ENCODE measurements at places on chromosomes 16 and 17.

DNA sequence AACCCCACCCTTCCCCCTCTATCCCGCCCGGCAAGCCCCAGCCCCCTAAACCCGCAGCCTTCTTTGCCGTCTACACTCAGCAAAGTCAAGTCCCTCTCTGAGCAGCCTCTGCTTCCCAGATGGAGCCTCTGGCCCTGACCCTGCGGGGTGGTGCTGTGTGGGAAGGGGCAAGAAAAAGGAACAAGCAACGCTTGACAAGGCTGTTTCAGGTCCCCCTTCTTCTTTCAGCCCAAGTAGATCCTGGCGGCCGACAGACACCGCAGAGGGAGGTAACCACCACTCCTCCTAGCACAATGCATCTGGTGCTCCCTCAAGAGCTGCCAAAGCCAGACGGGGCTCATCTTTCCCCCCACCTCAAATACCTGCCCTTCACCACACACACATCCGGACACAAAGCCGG is 178.3 kb downstream of the ENGASE start:
- DNase-seq = no peak

DNA sequence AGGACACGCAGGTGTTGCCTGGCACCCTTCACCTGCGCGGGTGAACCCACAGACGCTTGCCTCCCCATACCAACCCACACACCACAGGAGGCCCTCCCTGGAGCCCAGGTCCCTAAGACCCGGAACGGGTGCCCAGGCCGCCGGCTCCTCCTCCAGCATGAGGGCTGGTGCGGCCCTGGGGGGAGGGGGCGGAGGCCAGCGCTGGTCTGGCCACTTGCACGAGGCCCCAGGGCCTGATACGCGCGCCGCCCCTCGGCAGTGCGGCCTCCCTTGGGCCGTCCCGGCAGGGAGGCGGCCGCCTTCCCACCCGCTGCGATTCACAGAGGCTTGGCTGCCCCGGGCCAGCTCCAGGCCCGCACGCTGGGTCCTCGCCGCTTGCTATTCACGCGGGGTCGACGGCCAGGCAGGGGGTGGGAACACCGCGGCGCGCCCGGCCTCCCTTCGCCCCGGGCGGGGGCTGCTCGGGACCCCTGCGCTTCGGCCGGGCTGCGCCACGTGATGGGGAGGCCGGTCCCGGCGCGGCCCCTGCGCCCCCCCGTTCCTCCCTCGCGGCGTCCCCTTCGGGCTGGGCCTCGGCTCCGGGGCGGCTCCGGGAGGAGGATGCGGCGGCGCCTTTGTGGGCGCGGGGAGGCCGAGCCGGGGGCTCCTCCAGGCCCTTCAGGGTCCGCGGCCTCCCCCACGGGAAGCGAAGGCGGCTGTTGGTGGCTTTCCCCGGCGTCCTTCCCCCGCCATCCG is 685 bp downstream of the FASN start:
- DNase-seq = no peak

DNA sequence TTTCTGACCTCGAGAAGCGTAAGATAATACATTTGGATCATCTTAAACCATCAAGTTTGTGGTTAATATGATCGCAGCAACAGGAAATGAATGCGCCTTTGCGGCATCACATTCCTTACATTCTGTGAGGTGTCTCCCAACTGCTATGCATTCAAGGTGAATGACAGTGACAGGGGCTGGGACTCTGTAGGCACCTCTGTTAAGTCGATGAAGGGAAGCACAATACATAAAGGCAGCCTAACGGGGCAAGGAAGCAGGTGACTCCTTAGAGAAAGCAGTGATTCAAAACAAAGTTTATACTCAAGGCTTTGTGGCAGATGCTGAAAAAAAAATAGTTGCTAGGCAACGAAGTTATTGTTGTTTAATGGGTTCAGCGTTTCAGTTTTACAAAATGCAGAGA is 21.6 kb upstream of the EVPL start:
- no peak for DNase-seq

DNA sequence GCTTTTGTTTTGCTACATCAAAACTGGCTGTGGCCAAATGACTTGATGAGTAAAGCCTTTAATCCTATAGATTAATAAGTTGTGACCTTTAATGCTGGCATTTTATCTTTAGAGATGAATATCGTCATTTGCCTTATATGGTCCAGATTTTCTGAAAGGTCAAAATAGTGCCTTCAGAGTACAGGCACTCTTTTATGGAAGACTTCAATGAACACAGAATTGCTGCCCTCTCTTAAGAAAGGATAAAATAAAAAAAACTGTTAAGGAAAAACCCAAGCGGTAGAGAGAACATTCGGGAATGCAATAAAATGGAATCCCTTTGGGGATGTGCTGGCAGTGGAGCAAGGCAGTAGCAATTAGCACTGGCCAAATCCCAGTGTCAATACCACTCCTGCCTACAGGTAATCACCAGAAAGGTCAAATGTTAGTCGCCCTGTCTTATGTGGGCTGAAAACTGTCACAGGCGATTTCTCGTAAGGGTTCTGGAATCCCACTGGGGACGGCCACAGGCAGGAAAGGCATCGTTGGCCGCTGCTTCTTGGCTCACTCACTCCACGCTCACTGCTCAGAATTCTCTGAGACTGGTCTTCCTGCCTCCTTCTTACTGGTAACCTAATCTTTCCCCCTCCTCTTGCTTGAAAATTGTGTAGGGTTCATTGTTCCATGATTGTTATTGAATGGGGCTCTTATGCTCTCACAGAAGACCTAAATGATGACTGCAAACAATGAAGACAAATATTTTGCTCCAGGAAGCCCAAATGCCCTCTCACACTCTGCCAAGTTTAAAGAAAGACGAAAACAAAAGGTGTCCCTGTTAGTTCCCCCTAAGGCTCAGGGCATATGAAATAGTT is 45.4 kb upstream of the HSBP1 start:
- no peak for DNase-seq

DNA sequence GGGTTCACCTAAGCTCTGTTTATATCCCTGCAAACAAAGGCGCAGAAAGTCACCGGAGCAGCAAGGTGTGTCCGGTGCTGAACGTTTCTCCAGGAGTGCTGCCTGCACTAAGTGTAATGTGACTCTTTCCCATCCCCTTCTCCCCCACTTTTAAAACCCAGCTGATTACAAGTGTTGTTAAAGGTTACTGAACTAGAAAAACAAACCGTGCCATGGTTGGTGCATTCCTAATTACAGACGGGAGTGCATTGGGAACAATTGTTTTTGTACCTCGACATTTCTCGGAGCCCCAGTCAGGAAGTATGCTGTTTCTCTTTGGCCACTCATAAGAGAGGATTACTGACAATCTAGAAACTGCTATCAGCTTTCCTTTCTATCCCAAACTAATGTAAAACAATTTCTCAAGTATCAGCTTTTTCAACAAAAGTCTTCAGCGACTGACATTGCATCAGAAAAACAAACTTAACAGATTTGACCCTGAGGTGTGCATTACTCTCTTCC is 441.0 kb upstream of the SALL1 start:
- DNase-seq = no peak

GRCh38 chr16:51062039-51062438 is 89.0 kb downstream of the SALL1 start:
- peak; percentile 13 for DNase-seq

DNA sequence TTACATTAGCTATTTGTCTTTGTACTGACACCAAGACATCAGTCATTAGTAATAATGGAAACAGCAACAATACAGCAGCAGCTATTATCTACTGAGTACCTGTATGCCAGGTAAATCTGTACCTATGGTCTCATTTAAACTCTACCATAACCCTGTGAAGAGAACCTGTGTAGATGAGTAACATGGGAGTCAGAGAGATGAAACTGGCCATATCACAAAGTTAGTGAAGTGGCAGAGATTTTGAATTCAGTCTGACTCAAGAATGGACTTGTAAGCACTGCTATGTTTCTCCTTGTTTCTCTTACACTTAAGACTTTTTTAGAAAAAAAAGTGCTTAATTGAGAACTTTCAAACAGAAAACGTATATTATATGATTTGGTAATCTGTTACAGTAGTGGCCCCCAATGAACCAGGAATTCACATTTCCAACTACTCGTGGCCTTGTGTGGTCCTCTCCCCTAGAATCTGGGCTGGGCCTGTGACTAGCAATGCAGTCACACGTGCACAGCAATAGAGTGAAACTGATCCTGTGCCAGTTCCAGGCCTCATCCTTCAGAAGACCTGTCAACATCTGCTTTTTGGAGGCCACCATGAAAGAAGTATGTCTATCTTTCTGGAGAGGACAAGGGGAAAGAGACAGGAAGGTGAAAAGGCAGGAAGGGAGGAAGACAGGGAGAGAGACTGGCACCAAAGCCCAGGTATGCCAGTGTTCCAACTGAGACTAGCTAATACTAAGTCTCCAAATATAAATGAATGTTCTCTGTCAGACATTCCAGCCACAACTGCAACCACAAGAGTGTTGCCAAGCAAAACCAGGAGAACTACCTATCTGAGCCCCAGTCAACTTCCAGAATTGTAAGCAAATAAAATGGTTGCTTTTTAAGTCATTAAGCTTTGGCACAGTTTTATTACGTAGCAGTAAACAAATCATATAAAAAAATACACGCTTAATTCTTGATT is 12.0 kb downstream of the CRLF3 start:
- DNase-seq = peak; percentile 50

DNA sequence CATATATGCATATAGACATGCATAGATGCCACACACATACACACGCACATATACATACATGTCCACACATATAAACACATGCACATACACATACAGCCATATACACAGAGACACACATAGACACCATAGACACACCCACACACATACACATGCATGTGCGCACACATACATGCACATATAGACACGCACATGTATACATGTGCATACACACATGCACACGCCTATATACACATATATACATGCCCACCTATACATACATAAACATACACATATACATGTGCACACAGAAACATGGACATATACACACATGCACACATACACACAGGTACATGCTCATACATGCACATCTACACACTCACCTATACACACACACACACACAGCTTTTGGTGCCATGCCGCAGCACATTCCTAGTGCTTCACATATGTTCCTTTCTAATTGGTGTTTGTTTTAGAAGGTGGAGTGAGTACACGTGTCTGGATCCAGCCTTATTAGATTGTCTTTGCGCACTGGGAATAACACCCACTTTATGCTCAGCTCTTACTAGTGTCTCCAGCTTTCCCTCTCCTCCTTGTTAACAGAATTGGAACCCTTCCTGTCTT is 198.0 kb downstream of the RPTOR start:
- DNase-seq = no peak

DNA sequence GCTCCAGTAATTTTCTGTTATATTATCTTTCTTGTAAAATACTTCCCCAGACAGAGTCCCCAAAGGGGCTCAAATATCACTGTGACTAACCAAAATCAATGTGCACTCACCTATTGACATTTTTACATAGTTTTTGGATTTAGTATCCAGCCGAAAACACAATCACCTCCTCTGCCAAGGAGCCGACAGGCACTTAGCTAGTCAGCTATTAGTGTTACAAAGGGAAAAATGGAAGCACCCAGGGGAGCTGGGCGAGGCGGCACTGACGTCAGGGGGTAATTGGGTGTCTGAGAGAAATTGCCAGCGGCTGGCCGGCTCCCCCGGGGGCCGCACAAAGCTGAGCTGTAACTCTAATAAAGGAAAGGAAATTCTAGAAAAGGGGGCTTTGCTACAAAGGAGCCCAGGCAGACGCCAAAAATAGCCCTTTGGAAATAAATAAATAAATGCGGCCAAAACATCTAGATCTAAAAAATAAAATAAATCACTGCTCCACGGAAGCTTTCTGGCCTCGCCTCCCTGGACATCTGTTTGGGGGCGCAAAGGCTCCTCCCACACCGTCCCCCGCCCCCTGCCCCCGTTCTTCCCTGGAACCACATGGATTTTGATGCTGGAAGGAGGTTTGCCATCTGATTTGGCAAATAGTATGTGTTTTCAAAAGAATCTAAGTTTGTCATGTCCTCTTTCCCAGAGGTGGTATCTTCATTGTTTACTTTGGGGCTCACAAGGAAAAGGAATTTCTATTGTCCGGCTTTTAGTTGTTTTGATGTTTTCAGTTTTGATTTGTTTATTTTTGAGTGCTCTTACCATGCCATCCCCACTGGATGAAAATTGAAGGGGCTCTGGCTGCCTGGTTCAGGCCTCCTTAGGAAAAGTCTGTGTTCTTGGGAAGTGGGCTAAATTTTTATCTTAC is 156.7 kb downstream of the ZNF423 start:
- no peak for DNase-seq

DNA sequence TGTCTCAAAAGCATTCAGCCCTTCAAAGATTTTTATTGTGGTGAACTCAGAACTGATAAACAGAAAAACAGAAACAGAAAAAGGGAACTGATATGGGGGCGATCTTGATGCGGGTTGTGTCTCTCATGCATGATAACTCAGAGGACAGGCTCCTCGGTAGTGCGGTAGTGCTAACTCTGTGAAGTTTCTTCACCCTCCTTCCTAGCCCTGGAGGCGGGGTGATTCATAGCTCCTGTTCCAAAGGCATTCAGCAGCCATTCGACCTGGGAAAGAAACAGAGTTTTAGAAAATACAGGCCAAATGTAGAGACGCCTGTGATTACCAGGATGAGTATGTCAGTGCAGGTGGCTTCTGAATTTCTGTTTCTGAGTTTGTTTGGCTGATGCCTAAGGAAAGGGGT is 5.5 kb upstream of the MAF start:
- peak; percentile 87 for DNase-seq

DNA sequence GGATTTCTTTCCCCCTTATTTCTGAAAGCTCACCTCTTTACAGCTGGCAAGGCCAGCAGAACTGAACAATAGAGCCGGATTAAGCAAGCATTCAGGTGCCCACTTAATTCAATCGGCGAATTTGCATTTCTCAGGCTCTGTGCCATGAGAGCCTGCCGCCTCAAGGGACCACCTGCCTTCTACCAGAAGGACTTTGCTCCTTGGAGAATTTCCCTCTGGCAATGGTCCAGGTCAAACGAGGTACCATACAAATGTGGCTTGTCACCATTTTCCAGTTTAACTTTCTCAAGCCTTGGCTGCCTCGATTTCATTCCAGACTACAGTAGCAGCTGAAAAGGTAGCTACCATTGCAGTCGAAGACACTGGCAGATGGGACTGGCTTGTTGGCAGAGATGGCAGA is 534.0 kb downstream of the MAF start:
- no peak for DNase-seq

- DNase-seq = peak; percentile 96
These were observed 11.2 kb upstream of the CEP20 start for GRCh38 chr16:15899538-15900100.

DNA sequence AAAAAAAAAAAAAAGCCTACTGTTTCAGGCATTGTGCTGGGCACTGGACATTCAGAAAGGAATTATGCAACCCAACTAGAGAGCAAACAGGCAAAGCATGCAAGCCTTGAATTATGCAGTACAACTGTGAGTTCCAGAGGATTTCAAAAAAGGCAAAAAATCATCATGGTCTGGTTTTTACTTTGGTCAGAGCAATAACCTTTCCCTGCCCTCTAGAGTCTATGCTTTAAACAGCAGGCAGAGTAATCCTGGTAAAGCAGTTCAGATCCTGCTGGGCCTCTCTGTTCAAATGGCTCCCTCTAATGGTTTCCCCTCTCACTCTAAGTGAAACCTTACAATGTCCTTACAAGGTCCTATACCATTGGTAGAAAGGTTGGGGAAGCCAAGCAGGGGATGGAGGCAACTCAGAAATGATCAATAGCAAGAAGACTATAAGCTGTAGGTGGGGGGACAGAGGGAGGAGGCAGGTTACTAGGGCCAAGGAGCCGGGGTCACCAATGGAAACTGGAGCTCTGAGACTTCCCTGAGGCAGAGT is 4.6 kb upstream of the TAF15 start:
- DNase-seq = peak; percentile 89

Data from RWPE1 (cell line).